ENCODE measurements at places on chromosomes 6 and 20.

DNA sequence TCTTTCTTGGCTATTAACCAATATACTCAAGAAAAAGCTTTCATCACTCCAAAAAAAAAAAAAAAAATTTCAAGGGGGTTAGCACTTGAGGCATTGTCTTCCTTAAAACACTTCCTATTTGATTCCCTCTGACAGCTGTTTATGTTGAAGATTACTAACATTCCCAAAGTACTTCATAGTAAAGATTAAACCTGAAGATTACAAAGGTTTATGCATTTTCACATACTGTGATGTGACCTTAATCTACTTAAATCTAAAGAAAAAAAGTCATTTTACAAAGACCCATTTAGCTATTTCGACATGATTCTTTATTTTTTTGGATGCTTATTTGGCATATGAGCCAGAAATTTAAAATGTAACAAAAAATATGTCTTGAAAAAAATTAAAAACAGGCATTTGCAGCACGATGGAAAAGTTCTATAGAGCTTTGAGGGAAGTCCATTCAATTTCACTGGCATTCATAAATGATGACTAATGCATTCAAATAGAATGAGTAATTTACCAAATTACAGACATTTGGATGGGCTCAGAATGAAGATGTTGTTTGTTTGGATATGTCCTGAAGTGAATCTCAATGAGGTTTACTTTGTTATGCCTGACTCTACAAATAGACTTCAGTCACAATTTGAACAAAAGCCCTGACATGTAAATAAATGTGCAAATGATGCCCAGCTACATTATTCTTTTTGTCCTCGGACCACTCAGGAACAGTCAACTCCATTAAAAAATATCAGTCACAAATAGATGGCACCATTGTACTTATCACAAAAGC, 674.6 kb upstream of the MARCKS start:
- DNase-seq, result no peak

DNA sequence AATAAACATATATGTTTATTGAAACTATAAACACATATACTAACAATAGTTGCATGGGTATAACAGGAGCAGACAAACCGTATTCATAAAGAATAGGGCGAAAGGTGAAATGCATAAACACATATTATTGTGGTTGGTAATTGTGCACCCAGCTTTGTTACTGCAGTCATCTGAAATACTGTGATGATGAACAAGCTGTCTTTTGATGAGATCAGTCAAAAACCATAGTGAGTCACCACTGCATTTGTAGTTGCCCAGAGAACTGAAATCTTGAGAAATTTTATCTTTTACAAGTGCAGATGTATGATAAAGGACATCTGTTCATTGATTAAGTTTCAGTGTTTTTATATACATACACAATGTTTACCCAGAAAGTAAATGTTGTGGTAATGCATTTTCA, 133.7 kb downstream of the MYO6 start:
- no peak for DNase-seq

- DNase-seq, result no peak
Observed at GRCh38 chr6:113894712-113895674, 37.8 kb downstream of the MARCKS start.

DNA sequence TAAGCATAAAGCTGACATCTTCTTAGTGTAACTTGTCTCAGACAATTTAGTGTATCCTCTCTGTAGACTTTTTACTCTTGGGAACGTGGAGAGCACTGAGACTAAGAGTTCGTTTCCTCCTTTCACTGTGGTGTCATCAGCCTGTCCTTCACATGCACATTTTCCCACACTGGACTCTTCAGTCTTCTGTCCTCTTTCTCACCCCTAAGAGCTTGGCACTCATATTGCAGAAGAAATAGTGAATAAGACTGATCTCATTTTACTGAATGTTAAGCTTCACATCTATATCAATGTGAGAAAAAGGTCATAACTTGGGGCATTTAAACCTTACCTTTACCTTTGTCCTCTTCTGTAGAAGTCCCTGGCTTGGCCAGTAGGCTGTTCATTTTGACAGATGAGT, 25.6 kb downstream of the FUCA2 start:
- no peak for DNase-seq

GRCh38 chr6:114783083-114783482, 440.3 kb upstream of the HS3ST5 start:
- no peak for DNase-seq

GRCh38 chr6:157224951-157225574, 98.3 kb downstream of the TMEM242 start:
- no peak for DNase-seq

GRCh38 chr20:64101731-64102621, 5.4 kb downstream of the NPBWR2 start:
- DNase-seq, result no peak

DNA sequence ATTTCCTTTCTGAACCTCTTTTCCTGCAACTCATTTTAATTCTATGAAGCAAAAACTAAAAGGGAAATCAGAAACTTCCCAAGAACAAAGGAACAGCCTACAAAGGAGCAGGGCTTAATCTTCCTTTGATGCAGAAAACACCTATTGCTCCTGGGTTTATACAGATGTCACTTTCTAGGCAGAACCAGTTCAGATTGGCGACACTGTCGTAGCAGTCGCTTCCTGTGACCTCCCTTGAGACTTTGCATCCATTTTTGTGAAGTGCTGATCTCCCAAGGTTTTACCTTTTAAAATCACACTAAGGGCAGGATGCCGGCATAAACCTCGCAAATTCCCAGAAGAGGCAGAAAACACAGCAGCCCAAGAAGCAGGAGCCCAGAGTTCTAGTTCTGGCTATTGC, 40.1 kb downstream of the JAG1 start:
- no peak for DNase-seq

GRCh38 chr6:105894556-105894955, 191.6 kb upstream of the PRDM1 start:
- DNase-seq, result no peak

DNA sequence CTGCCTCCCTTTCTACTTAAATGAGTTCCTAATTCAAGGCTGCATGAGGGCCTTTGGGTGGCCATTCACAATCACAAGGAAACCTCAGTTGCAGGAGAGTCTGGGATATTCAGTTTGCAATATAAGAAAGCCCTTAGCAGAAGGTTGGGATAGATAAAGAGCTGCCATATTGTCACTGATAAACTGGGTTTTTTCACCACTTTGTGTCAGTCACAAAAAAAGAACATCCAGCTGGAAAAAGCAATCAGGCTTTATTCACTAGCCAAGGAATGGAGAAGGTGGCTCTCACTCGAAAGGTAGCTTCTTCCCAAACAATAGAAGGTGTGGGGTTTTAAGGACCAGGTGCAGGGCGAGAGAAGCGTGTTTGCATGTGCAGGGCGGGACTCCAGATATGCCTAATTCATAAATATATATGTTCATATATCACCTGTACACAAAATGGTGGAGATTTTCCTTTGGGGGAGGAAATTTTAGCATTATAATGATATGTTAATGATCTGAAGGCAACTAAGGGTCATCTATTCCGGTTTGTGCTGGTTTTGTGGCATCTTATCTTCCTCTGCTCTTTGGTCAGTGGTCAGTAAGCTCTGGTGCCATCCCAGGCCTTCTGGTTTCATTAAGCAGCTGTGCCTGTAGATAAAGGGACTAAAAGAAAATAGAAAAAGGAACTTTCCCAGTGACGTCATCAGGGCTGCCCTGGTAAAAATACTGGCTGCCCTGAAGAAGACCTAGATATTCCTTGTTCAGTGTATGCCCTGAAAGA, 97.1 kb upstream of the IYD start:
- no peak for DNase-seq

DNA sequence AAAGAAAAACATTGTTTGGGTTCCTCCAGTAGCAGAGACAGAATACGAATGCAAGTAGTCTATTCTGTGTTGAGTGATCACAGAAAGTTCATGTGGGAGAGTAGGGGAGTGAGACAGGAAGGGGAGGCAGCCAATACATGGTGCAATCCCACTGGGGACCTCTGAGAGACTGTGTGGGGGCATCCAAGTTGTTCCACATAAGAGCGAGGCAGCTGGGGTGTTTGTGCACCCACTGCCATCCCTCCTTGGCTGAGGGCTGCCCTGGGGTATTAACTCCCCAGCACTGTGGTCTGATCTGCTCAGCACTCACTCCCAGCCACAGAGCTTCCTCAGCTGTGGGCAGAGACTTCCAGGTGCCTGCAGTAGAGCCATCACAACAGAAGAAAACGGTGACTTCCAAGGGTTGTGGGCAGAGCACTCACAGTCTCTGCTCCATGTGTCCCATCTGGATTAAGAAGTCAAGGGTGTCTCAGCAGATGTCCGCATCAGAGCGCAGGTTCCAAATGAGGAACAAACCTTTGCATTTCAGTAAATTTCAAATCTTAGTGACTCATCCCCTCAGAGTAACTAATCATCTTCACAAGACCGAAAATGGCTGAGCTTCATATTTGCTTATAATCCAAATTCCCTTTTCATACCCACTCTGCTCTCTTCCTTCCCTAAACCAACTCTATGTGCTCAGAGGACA, 101.9 kb upstream of the NAA20 start:
- DNase-seq, result no peak

DNA sequence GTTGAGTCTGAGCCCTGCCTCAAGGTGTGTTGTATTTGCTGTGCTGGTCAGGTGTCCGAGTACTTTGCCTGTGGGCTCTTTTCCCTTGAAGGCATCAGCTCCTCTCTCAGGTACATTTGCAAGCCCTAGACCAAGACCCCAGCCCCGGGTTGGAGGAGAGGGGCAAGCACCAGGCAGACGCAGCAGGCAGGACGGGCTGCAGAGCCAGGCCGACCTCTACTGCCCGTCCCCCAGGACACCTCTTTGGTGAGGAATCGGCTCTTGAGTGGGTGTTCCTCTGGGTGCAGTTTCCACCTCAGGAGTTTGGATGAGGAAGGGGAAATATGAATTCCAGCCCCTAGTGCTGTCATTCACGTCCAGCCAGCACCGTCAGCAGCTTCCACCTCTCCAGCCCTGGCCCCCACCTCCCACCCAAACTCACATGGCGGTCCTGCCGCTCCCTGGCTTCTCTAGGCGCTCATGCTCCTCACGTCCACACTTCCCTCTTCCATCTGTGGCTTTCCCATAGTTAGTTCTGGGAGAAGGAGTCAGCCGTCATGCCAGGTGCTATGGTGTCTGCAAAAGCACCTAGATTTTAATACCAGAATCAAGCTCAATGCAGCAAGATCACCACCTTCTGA, 183.9 kb downstream of the DLL1 start:
- DNase-seq, result no peak

GRCh38 chr6:155383913-155384312, 69.6 kb upstream of the TFB1M start:
- DNase-seq, result no peak

GRCh38 chr6:22300273-22300998, 3.6 kb upstream of the PRL start:
- no peak for DNase-seq

DNA sequence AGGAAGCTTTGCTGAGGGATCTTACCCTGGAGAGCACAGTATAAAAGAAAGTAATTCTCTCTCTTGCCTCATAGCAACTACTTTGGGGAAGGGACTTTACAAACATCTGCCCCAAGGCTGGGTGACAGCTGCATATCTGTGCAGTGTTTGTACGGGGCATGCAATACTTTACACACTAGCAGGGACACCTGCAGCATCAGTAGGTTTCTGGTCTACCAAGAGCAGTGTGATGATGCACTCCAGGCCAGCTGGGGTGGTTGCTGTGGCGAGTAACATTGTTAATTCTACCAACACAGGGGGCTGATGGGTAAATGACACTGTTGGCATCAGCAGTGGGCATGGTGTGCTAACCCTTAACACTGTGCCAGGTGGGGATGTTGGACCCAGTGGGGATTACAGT, 48.0 kb downstream of the ADTRP start:
- DNase-seq, result no peak

DNA sequence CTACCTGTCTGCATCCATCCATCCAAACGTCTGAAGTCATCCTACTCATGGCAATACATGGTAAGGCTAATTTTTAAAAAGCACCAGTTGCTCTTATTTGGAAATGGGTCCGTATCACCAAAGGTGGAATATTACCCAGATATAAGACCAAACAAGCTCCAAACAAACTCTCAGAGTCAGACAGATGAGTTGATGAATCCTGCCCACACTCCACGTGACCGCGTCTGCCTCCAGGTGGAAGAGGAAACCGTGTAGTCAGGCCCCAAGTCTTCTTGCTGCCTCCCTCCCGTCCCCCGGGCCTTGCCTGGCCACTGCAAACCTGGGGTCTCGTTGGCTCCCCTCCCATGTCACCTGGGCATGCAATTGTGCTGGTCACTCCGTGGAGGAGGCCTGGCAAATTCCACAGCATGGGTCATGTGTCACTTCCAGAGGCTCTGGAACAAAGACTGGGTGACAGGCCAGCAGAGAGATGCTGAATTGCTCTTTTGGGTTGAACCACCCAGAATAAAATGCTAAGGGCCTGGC, 31.8 kb downstream of the CTCFL start:
- DNase-seq, result no peak

DNA sequence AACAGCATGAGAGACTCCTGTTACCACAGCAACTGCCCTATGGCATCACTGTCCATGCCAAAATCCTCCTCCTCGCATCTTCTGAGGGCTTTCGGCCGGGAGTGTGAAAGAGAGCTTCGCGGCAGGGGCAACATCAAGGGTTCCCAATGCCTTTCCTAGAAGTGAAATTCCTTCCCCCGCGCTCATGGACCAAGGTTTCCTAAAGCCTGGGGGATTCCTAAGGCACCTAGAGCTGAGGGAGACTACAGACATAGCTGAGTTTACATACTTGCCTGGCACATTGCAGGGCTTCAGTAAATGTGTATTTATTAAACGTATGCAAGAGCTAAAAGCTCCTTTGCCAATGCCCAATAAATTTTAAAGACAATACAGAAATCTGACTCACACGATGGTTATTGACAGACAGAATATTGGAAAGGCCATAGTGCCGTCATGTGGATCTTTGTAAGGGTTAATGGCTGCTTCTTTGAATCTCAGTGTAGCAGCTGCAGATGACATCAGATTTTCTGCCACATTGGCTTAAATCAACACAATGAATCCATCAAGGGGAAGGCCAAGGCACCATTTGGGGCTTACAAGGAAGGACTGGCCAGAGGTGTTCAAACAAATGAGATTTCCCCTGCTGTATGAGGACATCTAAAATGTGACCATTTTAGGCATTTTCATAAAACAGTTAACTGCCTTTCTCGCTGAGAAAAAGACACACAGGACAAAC, 281.2 kb upstream of the JARID2 start:
- DNase-seq, result no peak

- DNase-seq, result no peak
Observed at GRCh38 chr6:128413291-128413690, 107.1 kb downstream of the PTPRK start.

DNA sequence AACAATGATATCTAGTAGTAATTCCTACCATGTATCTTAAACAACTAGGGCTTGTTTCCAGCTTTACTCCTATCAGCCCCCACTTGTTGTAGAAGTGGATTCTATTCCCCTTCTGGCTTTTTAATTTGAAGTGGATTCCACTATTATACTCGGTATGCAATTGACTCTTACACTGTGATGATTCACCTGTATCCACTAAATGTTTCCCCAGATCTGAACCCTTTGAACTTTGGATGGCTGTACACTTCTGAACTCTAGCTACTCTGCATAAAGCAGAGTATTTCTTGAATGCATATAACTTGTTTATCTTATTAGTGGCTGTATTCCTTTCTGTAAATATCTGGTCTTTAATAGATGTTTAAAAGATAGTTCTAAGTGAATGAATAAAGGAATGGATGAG, 538.4 kb upstream of the NRSN1 start:
- no peak for DNase-seq

All from thoracic aorta (tissue), 2 donors.